ENCODE measurements at places on chromosomes 7 and 10. TPM values are rescaled to one million over a fixed set of nuclear protein-coding genes. Genes with fewer than 3 reads are reported as not detected.

TSPAN13 gene
- 5.8 TPM for total RNA-seq

PIK3CG gene
- total RNA-seq = 0.03 TPM

NXPH1 gene
- total RNA-seq = not detected

THSD7A gene
- 0.17 TPM for total RNA-seq

NMT2 gene
- total RNA-seq = 25.4 TPM
